ENCODE measurements at places on chromosomes 2 and 18. TPM values are rescaled to one million over a fixed set of nuclear protein-coding genes. Genes with fewer than 3 reads are reported as not detected.

CFAP65 gene
- not detected for total RNA-seq

GCG gene
- 129 TPM for total RNA-seq

CRYBA2 gene
- 26.4 TPM for total RNA-seq

C2orf80 gene
- not detected for total RNA-seq

CXCR1 gene
- not detected for total RNA-seq

HTR2B gene
- total RNA-seq: not detected

ITGAV gene
- 72.8 TPM for total RNA-seq

USP40 gene
- 38.9 TPM for total RNA-seq

TGIF1 gene
- total RNA-seq: 23.1 TPM

SRD5A2 gene
- total RNA-seq: not detected

RGPD4 gene
- total RNA-seq: not detected

CNTNAP5 gene
- total RNA-seq: 0.33 TPM

SERPINB3 gene
- total RNA-seq: not detected

PID1 gene
- total RNA-seq: 13.0 TPM

SP3 gene
- 41.0 TPM for total RNA-seq

IFT172 gene
- 41.2 TPM for total RNA-seq

GAL3ST2 gene
- not detected for total RNA-seq

IKZF2 gene
- 3.9 TPM for total RNA-seq

UGT1A5 gene
- total RNA-seq: not detected

CD207 gene
- not detected for total RNA-seq

TGFA gene
- 13.5 TPM for total RNA-seq

FSIP2 gene
- 1.3 TPM for total RNA-seq

ABCB11 gene
- total RNA-seq: not detected

RND3 gene
- 4.9 TPM for total RNA-seq

SIX3 gene
- not detected for total RNA-seq

CCDC148 gene
- total RNA-seq: 0.78 TPM

All from body of pancreas (tissue), 4 donors.